ENCODE measurements at places on chromosomes 16 and 17.

- no peak for DNase-seq
Observed at GRCh38 chr17:14882131-14882530, 383.0 kb downstream of the PMP22 start.

- no peak for DNase-seq
Observed at GRCh38 chr16:57156351-57156703, 29.5 kb downstream of the PSME3IP1 start.

GRCh38 chr17:38719943-38720641 is 10.0 kb upstream of the CISD3 start:
- DNase-seq: no peak

DNA sequence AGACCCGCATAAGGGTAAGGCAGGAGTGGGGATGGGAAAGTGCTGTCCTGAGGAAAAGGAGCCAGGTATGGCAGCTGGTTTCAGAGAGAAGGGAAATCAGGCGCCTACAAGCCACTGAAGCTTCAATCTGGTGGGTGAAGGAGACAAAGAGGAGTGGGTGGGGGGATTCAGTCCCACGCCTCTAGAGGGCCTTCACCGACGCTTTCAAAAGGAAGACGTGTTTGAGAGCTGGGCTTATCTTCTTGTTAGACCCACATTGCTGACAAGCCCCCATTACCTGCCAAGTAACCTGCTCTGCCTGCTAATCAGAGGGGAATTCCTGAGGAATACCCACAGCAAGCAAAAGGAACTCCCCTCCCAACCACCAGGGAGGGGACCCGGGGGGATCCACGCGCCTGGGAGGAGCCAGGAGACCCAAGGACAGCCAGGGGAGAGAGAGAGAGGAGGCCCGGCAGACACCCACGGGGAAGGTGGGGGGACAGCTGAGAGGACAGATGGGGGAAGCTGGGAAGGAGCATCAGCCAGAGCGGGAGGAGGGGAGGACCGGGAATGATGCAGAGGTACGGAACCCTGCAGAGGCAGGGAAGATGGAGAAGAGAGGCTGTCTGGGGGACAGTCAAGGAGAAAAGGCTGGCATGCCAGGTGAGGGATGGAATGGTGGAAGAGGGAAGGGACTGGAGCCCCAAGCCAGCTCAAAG is 1.0 kb downstream of the MTMR4 start:
- no peak for DNase-seq

DNA sequence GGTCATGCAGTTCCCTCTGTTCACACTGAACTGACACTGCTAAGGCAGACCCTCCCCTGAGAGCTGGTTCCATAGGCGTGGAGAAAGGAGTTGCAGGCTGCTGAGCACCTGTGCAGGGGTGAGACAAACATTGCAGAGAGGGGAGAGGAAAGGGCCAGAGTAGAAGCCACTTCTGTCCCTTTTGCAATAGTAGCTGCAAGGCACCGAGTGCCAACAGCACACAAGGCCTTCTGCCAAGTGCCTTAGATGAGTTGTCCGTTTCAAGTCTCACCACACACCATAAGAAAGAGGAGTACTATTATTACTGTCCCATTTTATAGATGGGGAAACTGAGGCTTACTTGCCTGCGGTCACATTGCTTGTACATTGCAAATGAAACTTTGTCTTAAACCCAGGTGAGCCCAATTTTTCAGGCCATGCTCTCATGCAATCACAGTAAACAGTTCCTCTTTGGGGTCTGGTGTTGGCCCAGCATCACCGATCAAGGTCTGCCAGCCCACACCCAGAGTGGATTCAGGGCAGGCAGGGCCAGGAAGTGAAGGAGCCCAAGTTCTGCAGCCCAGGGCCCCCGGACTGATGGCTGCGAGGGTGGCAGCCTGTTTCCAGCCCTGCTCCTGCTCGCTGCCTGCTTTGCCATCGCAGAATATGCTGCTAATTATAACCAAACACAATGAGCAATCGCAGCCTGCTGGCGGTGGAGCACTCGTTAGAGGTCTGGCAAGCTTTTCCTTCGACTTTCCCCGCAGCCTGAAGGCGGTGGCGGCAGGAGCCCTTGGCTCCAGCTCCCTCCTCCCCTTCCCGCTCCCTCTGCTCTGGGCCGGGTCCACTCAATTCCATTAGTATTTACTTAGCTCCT is 36.8 kb upstream of the DYNLL2 start:
- no peak for DNase-seq

DNA sequence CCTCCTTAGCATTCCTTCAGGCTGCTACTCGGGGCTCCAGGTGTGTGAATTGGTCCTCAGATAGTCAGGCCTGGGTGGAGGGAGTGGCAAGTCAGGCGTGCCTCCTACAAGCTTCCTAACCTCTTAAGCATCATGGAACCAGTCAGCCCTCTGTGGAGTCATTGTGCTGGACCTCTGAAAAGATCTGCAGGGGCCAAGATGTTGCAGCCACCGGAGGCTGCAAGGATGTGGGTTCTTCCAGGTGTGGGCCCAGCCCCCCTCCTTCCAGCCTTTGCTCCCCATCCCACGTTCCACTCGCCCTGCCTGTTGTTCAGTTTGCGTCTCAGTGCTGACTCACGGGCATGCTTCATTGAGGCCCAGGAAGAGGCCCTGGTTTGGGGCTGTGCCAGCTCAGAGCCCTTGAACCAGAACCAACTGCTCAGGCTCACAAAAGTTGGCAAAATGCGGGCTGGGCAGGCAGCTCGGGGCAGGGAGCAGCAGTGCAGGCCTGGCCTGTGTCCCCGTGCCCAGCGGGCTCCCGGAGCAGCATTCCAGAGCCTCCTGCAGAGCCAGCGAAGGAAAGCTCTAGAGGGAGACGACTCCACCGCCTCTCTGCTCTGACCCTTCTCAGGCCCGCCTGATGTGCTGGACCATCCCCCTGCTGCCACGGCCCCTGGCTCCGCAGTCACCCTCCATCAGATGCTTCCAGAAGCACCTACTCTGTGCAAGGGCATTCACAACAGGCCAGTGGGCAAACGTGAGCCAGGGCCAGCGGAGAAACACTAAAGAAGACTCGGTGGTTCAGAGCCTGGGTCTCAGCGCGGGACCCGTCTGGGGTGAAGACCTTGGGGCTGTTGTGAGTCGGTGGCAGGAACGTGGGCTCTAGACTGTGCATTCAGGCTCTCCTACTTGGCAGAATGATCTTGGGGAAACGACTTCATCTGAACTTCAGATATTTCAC is 7.5 kb downstream of the LDHD start:
- peak; percentile 99 for DNase-seq

DNA sequence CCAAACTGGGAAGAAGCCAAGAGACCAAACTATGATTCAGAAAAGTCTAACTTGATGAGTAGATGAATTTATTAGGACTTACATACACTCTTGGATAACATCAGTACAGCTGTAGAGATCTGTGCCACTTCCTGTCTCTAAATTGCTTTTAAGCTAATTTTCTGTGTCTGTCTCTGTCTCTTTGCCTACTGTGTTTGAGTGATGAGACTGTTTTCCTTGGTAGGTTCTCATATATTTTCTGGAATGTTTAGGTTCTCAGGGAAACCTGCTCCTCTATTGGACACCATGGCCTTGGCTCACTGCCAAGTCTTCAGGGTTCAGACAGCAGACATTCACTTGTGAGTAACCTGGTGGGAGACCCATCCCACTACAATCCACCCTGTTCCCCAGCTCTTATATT is 103.5 kb upstream of the KIF2B start:
- DNase-seq: peak; percentile 16

DNA sequence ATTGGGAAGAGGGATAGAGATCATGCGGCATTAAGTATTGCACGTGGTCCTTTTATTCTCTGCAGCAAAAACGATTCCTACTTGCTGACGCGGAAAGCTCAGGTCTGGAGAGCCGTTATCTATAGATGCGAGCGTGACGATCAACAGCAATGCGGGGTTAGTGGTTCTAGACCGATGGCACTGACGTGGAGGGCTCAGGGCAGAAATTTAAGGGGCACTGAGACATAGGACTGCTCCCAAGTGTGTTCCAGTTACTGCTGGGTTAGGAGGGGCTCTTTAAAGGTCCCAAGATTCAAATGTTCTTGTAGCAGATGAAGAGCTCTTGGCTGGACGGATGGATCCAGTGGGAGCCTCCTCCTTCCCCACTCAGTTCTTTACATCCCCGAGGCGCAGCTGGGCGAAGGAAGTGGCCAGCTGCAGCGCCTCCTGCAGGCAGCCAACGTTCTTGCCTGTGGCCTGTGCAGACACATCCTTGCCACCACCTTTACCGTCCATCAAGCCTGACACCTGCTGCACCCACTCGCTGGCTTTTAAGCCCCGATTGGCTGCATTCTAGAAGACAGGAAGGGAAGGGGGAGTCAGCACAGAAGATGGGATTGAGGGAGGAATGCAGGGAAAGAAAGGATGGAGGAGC is 732 bp upstream of the EXOSC6 start:
- no peak for DNase-seq

- no peak for DNase-seq
Observed at GRCh38 chr16:28192806-28193529, 18.8 kb downstream of the XPO6 start.

- DNase-seq: no peak
Observed at GRCh38 chr17:42251115-42251514, 25.1 kb downstream of the STAT5B start.

- DNase-seq: peak; percentile 30
Observed at GRCh38 chr17:44536090-44536953, 21.0 kb upstream of the FZD2 start.

DNA sequence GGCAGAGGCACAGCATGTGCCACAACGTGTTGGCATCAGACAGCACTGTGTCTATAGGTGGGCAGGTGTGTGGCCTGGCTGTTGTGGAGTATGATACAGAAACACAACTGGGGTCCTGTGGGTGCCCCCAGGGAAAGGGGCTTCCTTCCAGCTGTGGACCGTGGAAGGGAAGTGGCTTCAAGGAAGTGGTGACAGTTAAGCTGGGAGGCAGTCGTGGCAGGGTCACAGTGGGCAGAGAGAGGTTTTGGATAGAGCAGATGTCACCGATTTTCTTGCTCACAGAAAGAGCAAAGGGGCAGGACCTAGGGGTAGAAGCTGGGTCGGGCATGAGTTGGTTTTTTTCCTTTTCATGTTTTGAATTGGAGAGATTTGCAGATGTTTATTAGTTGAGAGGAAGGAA is 11.2 kb upstream of the ORAI3 start:
- no peak for DNase-seq

GRCh38 chr17:68273722-68274121 is 17.2 kb downstream of the SLC16A6 start:
- no peak for DNase-seq

GRCh38 chr17:66233023-66233753 is 4.0 kb upstream of the APOH start:
- no peak for DNase-seq

- DNase-seq: no peak
Observed at GRCh38 chr17:49364119-49364518, 2.1 kb upstream of the ZNF652 start.

GRCh38 chr17:36017799-36018198 is at the start of gene CCL23:
Gene CCL23, minus strand, starts transcription at chr17:36017972. Its CDS starts 75 bp downstream, at chr17:36017897.
- no peak for DNase-seq

GRCh38 chr17:2897605-2898004 is 101.4 kb downstream of the RAP1GAP2 start:
- no peak for DNase-seq

DNA sequence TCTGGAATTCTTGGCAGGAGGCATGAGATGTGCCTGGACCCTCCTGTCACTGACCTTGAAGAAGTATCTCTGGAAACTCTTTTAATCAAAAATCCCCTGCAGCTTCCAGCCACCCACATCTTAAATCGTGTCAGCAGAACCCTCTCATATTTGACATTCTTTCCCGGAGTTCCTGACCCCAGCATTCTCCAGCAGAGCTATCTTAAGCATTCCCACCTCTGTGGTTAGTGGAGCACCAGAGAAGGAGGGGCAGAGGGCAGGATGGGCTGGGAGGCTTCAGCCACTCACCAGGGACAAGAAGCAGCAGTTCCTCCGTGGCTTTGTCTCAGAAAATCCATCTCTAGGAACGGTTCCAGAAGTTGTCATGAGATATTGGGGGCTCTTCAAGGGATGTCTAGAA is 149.9 kb downstream of the RGS9 start:
- DNase-seq: peak; percentile 48

GRCh38 chr17:40027614-40028012 is 12.4 kb downstream of the CSF3 start:
- no peak for DNase-seq

- no peak for DNase-seq
Observed at GRCh38 chr16:53761962-53762703, 58.2 kb downstream of the FTO start.

- DNase-seq: no peak
Observed at GRCh38 chr17:45364531-45365390, 47.9 kb upstream of the MAP3K14 start.

GRCh38 chr17:27647765-27648164 is 16.8 kb downstream of the LGALS9 start:
- DNase-seq: no peak

GRCh38 chr16:56836410-56837230 is 28.4 kb upstream of the SLC12A3 start:
- no peak for DNase-seq

DNA sequence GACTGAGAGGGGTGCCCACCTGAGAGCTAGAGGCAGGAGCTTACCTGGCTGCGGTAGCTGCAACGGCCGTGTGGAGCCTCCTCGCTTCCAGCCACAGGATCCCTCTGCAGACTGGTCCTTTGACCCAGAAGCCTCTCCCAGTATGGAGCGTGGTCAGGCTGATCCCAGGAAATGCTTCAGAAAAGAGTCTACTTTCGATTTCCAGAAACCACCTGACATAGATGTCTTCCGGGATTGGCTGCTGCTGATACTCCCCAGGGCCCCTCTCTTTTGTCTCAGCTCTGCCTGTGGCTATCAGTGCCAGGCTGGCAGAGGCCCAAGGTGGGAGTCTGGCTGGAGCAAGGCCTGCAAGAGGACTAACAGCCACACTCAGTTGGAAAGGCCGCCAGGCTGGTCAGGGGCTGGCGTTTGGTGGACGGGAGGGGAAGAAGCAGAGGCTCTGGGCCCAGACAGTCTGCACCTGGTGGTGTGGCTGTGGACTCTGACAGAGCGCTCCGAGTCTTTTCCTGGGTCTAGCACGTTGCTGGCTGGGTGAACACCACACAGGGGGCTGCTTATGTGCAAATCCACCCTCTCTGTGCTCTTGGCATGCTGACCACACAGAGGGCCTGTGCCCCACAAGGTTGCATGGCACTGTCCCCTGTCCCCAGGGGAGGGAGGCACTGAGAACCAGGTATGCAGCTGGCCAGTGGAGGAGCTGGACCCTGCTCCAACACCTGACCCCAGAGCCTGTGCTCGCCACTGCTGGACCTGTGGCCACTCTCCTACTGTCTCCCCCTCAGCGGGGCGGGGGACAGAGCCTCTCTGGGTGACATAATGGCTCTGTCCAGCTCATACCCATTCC is at the start of gene LGALS3BP:
Gene LGALS3BP, minus strand, starts transcription at position 144 of the 844 bp plus-strand sequence. CDS start 2,732 bp downstream, outside the sequence.
- peak; percentile 91 for DNase-seq

GRCh38 chr17:12973496-12974004 is 44.3 kb downstream of the ELAC2 start:
- no peak for DNase-seq

- DNase-seq: no peak
Observed at GRCh38 chr17:10067446-10068143, 130.8 kb downstream of the GAS7 start.

DNA sequence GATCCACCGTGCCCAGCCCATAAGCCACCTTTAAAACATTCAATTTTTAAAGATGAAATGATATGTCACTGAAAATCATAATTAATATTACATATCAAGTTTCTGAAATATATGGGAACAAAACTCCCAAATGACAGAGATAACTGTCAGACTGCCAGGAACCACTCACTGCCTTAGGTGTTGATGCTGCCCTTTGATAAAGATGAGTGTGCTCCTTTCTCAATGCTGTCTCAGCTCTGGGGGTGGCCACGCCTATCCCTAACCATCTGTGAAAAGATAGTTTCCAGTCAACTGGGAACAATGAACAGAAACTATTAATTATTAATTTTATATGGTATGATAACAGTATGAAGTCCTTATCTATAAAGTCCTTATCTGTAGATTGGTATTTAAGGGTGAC is 177.7 kb downstream of the MYO1D start:
- no peak for DNase-seq

- peak; percentile 87 for DNase-seq
Observed at GRCh38 chr17:29622337-29623282, at the start of gene CORO6. Gene CORO6, minus strand, starts transcription at chr17:29622912. Its CDS starts 1,491 bp downstream, at chr17:29621421.
